A549 treated with dexamethasone at 1 μM for 4 hours (cell line): ENCODE measurements at places on chromosomes 16 and 17. TPM values are rescaled to one million over a fixed set of nuclear protein-coding genes. Genes with fewer than 3 reads are reported as not detected.

The MMP2 gene
- 8.7 to 12.2 TPM (median 9.8 TPM) in 5 replicates for total RNA-seq

The CTRB1 gene
- total RNA-seq: 0.18 TPM in 1 of 5 replicates, not detected in the others

The SRRM2 gene
- 272 to 485 TPM (median 450 TPM) in 5 replicates for total RNA-seq

The KRT23 gene
- total RNA-seq: 0.07 to 0.18 TPM (median 0.08 TPM) in 5 replicates

The TBC1D3I gene
- total RNA-seq: 0.06 to 0.27 TPM (median 0.23 TPM) in 4 of 5 replicates, not detected in the other

The DHRS7B gene
- total RNA-seq: 19.3 to 23.7 TPM (median 20.4 TPM) in 5 replicates

The SLX4 gene
- 3.4 to 6.6 TPM (median 5.8 TPM) in 5 replicates for total RNA-seq

The TP53TG3B gene
- 0.29 to 0.61 TPM in 2 of 5 replicates, not detected in the others for total RNA-seq

The SLC5A10 gene
- total RNA-seq: 0.14 to 0.21 TPM (median 0.19 TPM) in 5 replicates

The LRRC37A gene
- total RNA-seq: 0.86 to 1.6 TPM (median 1.1 TPM) in 5 replicates

The CSHL1 gene
- not detected in 5 replicates for total RNA-seq

The PRSS21 gene
- total RNA-seq: 0.18 to 0.19 TPM in 2 of 5 replicates, not detected in the others

The SLC13A2 gene
- 0.07 to 0.20 TPM (median 0.12 TPM) in 5 replicates for total RNA-seq

The KRTAP4-4 gene
- total RNA-seq: not detected in 5 replicates

The GGT6 gene
- total RNA-seq: not detected in 5 replicates

The CUEDC1 gene
- total RNA-seq: 38.0 to 64.4 TPM (median 56.9 TPM) in 5 replicates

The HSF4 gene
- 9.6 to 17.0 TPM (median 14.8 TPM) in 5 replicates for total RNA-seq

The PPP1R1B gene
- 0.09 to 0.21 TPM (median 0.14 TPM) in 5 replicates for total RNA-seq

The RBFOX1 gene
- not detected in 5 replicates for total RNA-seq

The MRPL58 gene
- 75.2 to 81.8 TPM (median 75.7 TPM) in 5 replicates for total RNA-seq

The EME1 gene
- total RNA-seq: 13.3 to 14.6 TPM (median 14.3 TPM) in 5 replicates

The NME2 gene
- total RNA-seq: 1,665 to 1,882 TPM (median 1,737 TPM) in 5 replicates

The KCNH6 gene
- total RNA-seq: 0.02 to 0.06 TPM (median 0.05 TPM) in 3 of 5 replicates, not detected in the others

The WDR81 gene
- total RNA-seq: 20.2 to 32.5 TPM (median 29.9 TPM) in 5 replicates

The CDRT15L2 gene
- total RNA-seq: not detected in 5 replicates

The CD300H gene
- 0.17 to 0.70 TPM (median 0.35 TPM) in 5 replicates for total RNA-seq

The ALOX15B gene
- 0.26 to 0.46 TPM (median 0.42 TPM) in 5 replicates for total RNA-seq

The C17orf100 gene
- 1.9 to 3.0 TPM (median 2.4 TPM) in 5 replicates for total RNA-seq

The TNFRSF13B gene
- total RNA-seq: not detected in 5 replicates

The ACADVL gene
- total RNA-seq: 266 to 442 TPM (median 389 TPM) in 5 replicates

The ARHGAP44 gene
- 2.4 to 2.8 TPM (median 2.6 TPM) in 5 replicates for total RNA-seq

The SKAP1 gene
- total RNA-seq: 0.11 to 0.14 TPM in 2 of 5 replicates, not detected in the others

The CCL1 gene
- not detected in 5 replicates for total RNA-seq

The CCL5 gene
- 0.80 to 1.7 TPM (median 1.2 TPM) in 5 replicates for total RNA-seq

The DVL2 gene
- total RNA-seq: 33.5 to 47.2 TPM (median 44.9 TPM) in 5 replicates

The TEX14 gene
- total RNA-seq: 0.11 to 0.49 TPM (median 0.28 TPM) in 5 replicates

The ZNF23 gene
- 5.5 to 6.4 TPM (median 6.0 TPM) in 5 replicates for total RNA-seq

The GP1BA gene
- not detected in 5 replicates for total RNA-seq

The SEBOX gene
- total RNA-seq: not detected in 5 replicates

The CCDC92B gene
- total RNA-seq: 0.03 to 0.15 TPM (median 0.11 TPM) in 5 replicates

The RMI2 gene
- 25.2 to 32.3 TPM (median 30.3 TPM) in 5 replicates for total RNA-seq

The MYO15A gene
- 0.26 to 0.82 TPM (median 0.53 TPM) in 5 replicates for total RNA-seq

The RTN4RL1 gene
- 14.3 to 25.4 TPM (median 21.8 TPM) in 5 replicates for total RNA-seq

The RANGRF gene
- total RNA-seq: 36.2 to 45.0 TPM (median 43.4 TPM) in 5 replicates

The ITGAL gene
- 0.02 to 0.16 TPM (median 0.11 TPM) in 3 of 5 replicates, not detected in the others for total RNA-seq

The KLHL10 gene
- total RNA-seq: 0.06 to 0.11 TPM (median 0.09 TPM) in 4 of 5 replicates, not detected in the other

The CD7 gene
- 0.08 to 0.22 TPM (median 0.15 TPM) in 5 replicates for total RNA-seq
